RCC 7860 (cell line): ENCODE measurements at places on chromosomes 5 and 9.

DNA sequence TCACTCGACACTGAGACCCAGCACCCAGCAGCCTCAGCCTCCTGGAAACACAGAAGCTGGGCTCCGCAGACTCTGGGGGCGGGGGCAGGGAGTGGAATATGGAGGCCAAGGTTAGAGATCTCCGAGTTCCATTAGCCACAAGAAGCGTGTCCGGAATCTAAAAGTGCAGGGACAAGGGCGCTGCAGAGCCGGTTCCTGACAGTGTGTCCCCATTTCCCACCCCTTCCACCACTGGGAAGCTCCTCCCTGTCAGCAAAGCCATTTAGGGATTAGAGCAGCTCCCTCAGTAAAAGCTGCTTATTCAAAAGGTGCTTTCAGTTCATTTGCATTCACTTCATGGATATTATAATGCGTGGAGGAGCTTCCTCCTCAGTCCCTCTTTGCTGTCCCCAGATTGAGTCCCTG lies 74.1 kb upstream of the HSPA9 start:
- no peak for DNase-seq

DNA sequence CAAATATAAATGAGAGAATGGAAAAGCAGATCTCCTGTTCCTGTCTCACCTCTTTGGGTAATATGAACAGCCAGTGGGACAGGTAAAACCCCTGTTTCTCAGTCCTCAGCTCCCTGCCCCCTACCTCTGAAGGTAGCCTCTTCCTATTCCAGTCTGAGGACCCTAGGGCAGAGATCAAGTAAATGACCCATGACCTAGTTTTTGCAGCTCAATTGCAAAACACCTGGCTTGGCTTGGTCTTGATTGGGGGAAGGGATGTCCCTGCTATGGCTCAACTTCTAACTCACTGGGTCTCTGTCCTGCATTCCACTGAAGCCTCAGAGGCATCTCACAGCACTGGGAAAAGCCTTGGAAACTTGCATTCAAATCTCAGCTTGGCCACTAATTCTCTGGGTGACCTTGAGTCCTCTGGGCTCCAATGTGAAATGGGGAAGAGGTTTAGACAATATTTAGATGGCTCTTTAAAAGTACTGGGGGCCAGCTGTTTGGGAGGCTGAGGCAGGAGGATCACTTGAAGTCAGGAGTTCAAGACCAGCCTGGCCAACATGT lies 1.6 kb upstream of the GALT start:
- DNase-seq: no peak

- no peak for DNase-seq
Measured at GRCh38 chr9:129351642-129352145, 173.6 kb upstream of the IER5L start.

- no peak for DNase-seq
Measured at GRCh38 chr5:1564824-1565736, 41.3 kb upstream of the LPCAT1 start.

DNA sequence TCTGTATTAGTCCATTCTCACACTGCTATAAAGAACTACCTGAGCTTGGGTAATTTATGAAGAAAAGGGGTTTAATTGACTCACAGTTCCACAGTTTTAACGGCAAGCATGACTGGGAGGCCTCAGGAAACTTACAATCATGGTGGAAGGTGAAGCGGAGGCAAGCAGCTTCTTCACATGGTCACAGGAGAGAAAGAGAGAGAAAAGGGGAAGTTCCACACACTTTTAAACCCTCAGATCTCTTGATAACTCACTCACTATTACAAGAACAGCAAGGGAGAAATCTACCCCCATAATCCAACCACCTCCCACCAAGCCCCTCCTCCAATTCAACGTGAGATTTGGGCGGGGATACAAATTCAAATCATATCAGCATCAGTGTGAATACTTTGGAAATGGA lies 133.4 kb upstream of the SLC30A5 start:
- DNase-seq: no peak

GRCh38 chr5:89900346-89900745 lies 509.2 kb downstream of the CETN3 start:
- DNase-seq: no peak

DNA sequence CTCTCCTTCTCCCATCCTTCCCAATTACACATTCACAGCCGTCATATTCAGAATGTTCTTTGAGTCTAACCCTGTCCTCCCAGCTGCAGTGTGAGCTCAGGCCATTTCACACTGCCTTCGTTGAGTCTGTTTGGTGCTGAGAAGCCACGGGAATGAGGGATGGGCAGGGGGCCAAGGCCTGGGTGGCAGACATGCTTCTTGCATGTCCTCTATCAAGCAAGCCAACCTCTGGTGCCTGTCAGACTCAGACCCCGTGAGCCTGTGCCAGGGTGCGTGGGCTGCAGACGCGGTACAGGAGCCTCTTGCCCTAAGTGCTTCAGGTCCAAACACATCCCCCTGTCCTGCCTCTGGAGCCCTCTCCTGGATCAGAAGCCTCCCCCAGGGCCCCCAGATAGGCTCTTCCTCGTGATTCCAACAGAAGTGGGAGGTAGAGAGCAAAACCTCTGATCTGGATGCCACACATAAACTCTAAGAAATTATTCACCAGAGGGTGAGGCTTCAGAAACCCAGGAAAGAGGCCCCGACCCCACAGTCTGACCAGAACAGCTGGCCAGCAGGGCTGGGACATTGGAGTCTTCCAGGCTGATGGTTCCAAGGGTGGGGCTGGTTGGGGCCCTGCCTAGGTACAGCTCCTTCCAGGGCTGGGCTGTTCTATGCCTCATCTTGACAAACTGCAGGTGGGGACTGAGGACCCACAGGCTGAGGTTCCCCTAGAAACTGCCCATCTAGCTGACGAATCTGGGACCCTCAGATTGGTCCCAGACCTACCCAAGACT lies 46.7 kb upstream of the CDKN2AIPNL start:
- DNase-seq: peak; percentile 53

- DNase-seq: no peak
Measured at GRCh38 chr5:111228520-111229220, 4.5 kb downstream of the CAMK4 start.

- no peak for DNase-seq
Measured at GRCh38 chr5:110058175-110058574, 368.4 kb downstream of the MAN2A1 start.

GRCh38 chr5:16617274-16617968 lies 624 bp upstream of the RETREG1 start:
- no peak for DNase-seq

GRCh38 chr9:1554081-1555035 lies 460.8 kb upstream of the SMARCA2 start:
- DNase-seq: no peak

GRCh38 chr5:167332309-167332708 lies 959.1 kb upstream of the WWC1 start:
- no peak for DNase-seq

DNA sequence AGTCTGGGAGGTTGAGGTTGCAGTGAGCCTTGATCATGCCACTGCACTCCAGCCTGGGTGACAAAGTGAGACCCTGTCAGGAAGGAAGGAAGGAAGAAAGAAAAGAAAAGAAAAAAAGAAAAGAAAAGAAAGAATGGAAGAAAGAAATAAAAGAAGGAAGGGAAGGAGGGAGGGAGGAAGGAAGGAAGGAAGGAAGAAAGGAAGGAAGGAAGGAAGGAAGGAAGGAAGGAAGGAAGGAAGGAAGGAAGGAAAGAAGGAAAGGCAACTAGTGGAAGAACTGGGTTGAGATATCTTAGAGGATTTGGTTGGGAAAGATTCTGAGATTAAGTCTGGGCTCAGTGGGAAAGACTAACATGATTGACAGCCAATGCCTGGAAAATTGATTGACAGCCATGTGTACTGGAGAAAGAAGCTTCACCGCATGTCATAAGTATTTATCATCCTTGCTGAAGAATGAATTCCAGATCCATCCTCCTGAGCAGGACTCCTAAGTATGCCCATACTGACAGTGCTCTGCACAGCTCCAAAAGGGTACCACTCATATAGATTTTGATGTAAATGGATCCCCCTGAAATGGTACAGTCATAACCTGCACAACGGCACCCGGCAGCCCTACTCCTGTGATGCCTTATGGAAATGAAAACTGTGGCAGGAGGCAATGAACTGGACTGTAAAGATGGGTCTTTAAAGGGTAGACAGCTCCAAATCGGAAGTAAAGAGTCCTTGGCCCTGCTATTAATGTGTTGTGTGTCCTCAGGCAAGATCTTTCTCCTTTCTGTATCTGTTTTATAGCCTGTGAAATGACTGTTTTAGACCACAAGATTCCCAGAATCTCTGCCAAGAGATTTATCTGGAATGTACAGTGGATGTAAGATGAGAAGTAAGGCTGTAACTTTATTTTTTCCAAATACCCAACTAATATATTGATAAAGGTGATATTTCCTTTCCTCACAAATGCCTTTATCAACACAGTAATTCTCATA lies 16.9 kb upstream of the ADRA1B start:
- peak; percentile 17 for DNase-seq

GRCh38 chr9:4243113-4243512 lies 56.8 kb downstream of the GLIS3 start:
- no peak for DNase-seq

GRCh38 chr5:119740225-119740624 lies 110.9 kb downstream of the FAM170A start:
- no peak for DNase-seq

- DNase-seq: no peak
Measured at GRCh38 chr9:136525841-136526499, 19.9 kb downstream of the NOTCH1 start.

DNA sequence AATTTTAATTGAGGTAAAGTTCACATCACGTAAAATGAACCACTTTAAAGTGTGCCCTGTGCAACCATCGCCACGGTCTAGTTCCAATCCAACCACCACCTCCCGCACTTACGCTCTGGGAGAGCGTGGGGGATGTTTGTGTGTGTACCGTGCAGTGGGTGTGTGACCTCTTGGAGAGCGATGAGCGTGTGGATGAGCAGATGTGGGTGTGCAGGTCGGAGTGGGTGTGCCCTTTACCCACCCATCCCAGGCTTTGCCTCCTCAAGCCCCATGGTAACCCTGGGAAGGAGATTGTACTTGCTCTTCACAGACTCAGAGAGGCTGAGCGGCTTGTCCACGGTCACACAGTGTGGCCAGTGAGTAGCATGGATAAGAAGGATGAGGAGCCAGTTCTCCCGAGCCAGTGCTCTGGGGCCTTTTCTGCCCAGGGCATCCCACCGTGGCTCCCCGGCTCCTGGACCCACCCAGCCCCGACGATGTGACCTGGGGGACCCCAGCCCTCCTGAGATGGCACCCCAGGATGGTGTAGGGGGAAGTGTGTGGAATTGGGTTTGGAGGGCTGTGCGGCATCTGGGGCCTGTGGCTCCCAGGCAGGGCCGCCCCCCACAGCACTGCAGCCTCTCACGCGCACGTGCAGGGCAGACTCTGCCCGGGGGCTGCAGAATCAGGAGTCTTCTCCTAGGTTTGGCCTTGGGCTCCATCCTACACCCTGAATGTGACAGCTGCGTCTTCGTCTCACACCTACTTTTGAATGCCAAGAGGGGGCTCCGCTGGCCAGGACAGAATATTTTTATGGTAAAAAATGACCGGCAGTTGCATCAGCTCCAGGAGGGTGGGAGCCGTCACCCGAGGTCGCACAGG lies 13.6 kb downstream of the LHX3 start:
- no peak for DNase-seq

DNA sequence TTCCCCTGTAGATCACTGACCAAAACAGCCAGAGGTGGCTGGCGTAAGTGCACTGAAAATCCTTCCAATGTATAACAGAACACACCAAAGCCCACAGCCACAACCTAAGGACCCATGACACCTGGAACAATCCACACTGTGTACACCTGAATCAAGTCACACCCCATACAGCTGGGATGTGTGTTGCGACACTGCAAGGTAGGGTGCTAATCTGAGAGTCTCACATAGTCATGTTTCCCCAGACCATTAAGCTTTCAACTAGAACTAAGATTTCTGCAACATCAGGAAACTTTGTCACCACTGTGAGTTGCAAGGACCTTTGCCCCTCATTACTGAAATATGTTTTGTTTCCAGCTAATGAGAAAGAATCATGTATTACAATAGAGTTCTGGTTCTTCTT lies 59.4 kb downstream of the MED27 start:
- DNase-seq: no peak

- no peak for DNase-seq
Measured at GRCh38 chr9:120692901-120693699, 21.2 kb downstream of the MEGF9 start.

DNA sequence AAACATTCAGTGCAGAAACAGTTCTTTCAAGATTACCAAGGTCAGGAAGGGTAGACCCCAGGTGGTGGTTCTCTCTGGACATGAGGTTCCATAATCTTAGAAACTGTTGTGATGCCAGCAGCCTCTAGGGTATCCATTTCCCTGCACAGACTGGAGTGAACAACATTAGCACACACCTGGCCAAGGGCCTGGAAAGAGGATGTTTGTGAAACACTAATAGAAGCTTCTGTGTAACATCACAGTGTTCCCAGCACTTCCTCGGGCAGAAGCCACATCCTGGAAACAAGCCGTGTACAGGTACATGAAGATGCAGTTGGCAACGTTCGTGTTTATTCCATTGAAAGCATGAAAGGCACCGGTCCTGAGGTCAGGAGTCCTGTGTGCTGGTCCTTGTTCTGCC lies 598.2 kb upstream of the KLF4 start:
- DNase-seq: no peak

DNA sequence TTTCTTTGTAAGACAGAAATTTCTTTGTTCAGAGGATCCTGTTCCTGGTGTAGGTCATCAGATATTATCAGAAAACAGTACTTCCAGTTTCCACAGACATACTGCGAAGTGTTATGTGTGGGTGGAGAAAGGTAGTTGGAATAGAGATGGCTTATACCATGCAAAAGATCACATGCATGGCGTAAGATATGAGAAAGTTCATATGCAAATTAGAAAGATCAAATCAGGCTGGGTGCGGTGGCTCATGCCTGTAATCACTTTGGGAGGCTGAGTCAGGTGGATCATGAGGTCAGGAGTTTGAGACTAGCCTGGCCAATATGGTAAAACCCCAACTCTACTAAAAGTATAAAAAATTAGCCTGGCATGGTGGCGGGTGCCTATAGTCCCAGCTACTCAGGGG lies 65.2 kb upstream of the GLIS3 start:
- no peak for DNase-seq
